NCI-H1417 (cell line): ENCODE measurements at places on chromosomes 16 and 17.

GRCh38 chr16:31329671-31330552 is 25.1 kb upstream of the ITGAX start:
- no peak for DNase-seq

- DNase-seq, result peak; percentile 1
Observed at GRCh38 chr16:81261049-81261648, 22.7 kb downstream of the BCO1 start.

GRCh38 chr16:19166500-19166899 is 1.5 kb upstream of the SYT17 start:
- peak; percentile 11 for DNase-seq

GRCh38 chr17:8991514-8992285 is 26.2 kb upstream of the PIK3R5 start:
- peak; percentile 13 for DNase-seq

- no peak for DNase-seq
Observed at GRCh38 chr17:67628580-67629013, 89.1 kb upstream of the NOL11 start.

GRCh38 chr16:68284847-68285246 is 20.5 kb downstream of the SLC7A6 start:
- no peak for DNase-seq

DNA sequence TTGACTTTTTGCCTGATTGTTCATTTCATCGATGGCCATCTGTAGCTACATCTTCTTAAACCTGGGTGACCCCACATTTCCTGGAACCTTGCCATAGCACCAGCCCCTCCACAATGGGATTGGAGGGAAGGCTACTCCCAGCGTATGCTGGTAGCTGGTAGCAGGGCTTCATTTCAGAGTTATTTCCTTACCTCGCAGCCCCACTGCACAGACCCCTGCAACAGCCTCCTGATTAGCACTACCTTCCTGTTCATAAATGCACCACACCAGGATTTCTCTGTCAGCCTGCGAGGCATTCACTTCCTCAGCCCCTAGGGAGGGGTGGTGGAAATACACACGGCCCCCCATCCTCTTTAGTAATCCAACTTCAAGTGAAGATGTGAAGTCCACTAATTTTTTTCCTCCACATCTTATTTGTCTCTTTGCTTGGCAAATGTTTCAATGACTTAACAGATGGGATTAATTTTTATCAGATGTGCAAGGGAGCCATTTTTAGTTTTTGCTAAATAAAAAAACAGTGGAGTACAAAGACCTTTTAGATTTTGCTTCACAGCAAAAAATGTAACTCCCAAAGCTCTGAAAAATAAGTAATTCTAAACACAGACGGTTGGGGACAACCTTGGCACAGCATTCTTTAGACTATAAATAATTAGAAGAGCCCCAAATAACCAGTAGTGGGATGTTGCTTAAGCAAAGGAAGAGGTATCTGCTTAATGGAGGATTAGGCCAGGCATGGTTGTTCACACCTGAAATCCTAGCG is 76.6 kb downstream of the CLEC16A start:
- no peak for DNase-seq

- DNase-seq, result no peak
Observed at GRCh38 chr17:62062944-62063343, 2.1 kb downstream of the MED13 start.

DNA sequence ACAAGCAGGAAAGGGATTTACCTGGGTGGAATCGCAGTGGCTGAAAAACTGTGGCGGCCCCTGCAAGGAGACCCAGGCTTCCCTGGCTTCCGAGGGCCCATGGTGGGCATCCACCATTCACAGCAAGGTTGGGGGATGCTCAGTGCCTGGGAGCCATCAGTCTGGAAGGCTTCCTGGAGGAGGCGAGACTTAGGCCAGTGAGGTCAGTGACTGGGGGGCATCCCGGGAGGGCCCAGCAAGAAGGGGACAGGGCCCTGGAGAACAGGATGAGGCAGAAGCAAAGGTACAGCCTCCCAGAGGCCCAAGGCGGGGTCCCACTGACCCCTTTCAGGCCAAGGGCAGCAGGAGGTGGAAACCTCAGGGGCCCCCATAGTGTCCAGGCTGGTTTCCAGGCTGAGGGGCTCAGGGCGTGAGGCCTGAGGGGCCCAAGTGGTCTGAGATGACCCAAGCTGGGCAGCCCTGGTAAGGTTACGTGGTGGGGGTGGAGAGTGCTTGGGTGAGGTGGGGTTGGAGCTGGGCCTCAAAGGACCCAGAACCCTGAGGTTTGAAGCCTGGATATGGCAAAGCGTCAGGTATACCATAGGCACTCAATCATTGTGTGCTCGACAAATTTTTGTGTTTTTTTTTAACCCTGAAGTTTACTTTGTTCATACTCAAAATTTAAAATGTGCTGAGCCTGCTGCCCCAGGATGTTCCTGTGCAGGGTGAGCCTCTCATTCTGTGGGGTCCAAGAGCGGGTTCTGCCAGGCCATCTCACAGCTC is 15.8 kb upstream of the SRRM2 start:
- DNase-seq, result no peak

GRCh38 chr16:15510992-15511391 is 76.6 kb downstream of the BMERB1 start:
- no peak for DNase-seq
